ENCODE measurements at places on chromosomes 16 and 17.

DNA sequence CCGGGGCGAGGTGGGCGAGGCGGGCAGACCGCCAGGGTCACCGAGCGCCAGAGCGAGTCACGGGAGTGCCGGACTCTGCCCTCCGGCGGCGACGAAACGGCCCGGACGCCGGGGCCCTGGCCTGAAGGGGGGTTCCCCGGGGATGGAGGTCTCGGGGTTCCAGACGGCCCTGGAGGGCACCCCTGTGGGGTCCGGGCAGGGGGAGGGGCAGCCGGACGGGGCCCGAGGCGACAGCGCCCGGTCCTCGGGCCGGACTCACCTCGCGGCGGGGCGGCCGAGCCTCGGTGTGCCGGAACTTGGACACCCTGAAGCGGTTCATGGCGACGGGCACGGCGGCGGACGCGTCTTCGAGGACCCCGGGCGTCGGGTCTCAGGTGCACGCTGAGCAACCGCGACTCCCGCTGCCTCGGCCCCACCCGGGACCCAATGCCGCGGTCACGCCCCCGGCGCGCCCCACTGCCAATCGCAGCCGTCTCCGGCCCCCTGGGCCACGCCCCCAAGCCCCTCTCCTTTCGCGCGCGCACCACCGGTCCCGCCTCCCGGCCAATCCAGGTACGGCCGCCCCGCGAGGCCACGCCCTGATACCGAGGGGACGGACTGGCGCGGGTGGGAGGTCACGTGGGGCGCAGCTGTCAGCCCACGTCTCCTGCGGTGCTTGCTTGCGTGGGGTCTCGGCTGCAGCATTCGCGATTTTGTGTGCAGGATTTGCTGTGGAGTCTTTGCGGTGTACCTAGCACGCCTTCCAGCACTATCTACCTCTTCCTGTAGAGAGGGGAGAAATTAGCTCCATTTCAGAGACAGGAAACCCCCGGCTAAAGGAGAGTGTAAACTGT lies at the start of gene CORO7:
Gene CORO7 (minus strand): TSS at position 397 of the 833 bp plus-strand sequence. CDS start 78 bp downstream, at position 319.
- DNase-seq = peak; percentile 99

- no peak for DNase-seq
Measured at GRCh38 chr16:84817613-84818012, 2.2 kb upstream of the CRISPLD2 start.

DNA sequence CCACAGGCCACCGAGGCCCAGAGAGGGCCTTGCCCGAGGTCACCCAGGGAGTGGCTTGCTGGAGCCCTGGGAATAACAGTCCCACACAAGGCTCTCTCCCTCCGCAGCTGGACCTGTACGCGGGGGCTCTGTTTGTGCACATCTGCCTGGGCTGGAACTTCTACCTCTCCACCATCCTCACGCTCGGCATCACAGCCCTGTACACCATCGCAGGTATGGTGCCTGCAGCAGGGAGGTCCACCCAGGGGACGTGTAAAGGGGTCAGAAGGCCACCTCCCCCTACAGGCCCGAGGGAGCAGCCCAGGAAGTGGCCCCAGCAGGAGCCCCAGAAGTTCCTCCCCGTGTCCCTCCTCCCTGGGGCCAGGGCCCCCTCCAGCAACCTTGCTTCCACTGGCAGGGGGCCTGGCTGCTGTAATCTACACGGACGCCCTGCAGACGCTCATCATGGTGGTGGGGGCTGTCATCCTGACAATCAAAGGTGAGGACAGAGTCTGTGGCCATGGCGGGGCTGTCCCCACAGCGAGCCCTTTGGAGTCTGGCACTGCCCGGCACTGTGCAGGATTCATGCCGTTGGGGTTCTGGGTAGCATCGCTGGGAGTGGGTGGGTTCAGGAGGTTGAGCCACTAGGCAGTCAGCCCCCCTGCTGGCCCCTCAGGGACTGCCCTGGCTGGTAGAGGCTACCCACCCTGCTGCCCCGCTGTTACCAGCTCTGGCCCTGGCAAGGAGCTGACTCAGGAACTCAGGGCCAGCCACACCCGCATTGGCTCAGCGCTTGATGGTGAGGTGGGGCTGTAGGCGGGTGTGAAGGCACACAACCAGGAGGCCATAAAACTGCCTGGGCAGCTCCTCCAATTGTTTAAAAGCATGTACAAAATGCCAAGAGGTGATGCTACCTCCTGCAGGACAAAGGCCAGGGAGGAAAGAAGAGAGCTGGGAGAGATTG lies 17.3 kb downstream of the SLC5A10 start:
- no peak for DNase-seq

GRCh38 chr17:9705745-9706144 lies 60.4 kb downstream of the USP43 start:
- DNase-seq = no peak

- no peak for DNase-seq
Measured at GRCh38 chr17:51016099-51016498, 104.6 kb downstream of the SPAG9 start.

GRCh38 chr16:12618515-12618914 lies 185.2 kb downstream of the CPPED1 start:
- no peak for DNase-seq

DNA sequence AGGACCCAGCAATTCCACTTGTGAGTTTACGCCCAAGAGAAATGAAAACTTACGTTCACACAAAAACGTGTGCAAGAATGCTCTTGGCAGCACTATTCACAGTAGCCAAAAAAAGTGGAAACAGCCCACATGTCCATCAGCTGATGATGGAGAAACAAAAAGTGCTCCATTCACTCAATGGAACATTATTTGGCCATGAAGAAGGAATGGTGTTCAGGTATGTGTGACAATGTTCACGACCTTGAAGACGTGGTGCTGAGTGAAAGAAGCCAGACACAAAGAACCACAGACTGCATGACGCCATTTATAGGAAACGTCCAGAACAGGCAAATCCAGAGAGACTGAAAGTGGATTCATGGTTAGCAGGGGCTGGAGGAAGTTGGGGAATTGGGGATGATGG lies 84.9 kb downstream of the ZDHHC7 start:
- DNase-seq = no peak

GRCh38 chr16:67969254-67970039 lies 1.0 kb upstream of the SLC12A4 start:
- no peak for DNase-seq

GRCh38 chr17:68711858-68712257 lies 110.7 kb upstream of the FAM20A start:
- DNase-seq = no peak

- DNase-seq = no peak
Measured at GRCh38 chr17:48575673-48576478, 2.3 kb downstream of the HOXB4 start.

GRCh38 chr17:65558311-65558682 lies 3.2 kb downstream of the AXIN2 start:
- no peak for DNase-seq

DNA sequence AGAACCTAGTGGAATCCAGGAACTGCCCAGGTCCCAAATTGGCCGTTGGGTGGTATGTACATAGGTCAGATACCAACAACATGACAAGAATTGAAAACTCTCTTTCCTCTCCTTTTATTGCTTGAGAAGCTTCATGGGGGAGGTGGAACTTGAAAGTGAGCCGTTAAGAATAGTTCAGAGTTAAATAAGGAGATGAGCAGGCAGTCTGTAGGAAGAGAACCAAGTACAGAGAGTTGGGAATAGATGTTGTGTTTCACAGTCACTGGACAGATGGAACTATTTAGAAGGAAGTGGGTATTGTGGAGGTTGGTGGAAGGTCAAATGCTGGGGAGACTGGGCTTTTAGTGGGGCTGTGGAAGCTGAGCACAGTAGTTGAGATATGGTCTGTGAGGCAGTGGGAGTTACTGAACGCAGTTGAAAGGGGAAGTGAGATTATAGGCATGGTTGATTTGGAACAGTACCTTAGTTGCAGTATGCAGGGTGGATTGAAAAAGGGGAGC lies 26.4 kb downstream of the ARHGAP44 start:
- no peak for DNase-seq

DNA sequence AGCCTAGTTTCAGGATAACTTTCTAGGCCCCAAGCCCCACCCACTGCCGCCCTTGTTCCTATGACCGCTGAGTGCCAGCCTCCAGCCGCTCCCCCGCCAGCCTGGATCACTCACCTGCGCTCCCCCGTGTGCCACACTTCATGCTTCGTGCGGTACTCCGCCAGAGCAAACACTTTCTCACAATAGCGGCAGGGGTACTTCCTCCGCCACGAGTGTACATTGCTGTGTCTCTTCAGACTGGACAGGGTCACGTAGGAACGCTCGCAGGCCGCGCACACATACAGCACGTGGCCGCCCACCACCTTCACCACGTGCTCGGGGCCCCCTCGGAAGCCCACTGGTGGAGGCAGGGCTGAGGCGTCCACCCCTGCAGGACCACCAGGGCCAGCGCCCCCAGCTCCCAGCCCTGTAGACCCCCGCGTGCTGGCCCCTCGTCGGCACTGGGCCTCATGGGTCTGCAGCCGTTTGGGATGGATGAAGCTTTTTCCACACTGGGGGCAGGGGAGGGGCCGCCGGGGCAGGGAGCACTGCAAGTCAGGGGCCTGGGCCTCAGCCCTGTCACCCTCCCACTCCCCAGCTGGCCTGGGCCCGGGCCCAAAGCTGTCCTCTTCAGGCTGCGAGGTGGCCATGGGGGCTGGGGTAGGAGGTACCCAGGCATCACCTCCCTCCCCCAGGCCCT lies 13.7 kb downstream of the ZBTB4 start:
- no peak for DNase-seq

GRCh38 chr16:88754109-88754911 lies 30.7 kb downstream of the PIEZO1 start:
- DNase-seq = no peak

DNA sequence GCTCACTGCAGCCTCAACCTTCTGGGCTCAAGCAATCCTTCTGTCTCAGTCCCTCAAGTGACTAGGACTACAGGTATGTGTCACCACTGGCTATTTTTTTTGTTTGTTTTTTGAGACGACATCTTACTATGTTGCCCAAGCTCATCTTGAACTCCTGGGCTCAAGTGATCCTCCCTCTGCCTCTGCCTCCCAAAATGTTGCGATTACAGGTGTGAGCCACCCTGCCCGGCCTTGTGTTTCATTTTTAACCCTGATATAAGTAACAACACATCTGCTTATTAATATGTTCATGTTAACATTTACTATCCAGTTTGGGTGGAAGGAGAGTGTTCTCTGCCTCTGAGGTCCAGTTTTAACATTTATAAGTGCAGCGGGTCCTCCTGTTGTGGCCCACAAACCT lies 3.1 kb downstream of the FAM20A start:
- no peak for DNase-seq

GRCh38 chr16:85136213-85136701 lies 24.0 kb upstream of the CIBAR2 start:
- DNase-seq = no peak

DNA sequence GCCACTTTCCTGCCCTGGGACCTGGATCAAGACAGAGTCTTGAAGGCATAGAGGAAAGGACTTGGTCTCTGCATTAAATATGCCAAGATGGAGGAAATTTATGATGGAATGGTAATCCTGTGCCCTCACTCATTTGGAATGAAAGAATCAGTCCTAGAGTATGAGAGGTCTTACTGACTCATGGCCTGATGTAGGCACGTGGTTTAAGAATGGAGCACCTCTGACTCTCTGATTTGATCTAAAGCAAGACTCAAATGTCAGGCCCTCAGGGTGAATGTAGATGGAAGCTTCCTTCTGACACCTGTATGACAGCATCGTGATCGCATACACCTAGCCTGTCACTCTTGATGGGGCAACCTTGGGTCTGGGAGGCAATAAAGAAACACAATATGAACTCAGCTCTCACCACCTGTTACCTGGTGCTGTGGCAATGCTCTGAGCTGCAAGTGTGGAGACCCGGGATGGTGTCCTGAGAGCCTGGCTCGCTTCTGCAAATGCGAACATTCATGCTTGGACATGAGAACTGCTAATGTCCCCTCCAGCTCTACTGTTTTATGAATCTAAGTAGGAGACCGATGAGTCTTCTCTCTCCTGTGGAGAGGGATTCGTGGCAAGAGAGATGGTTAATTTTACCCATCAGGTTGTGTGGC lies 229.9 kb downstream of the ABCC12 start:
- no peak for DNase-seq

- DNase-seq = no peak
Measured at GRCh38 chr17:57407287-57408070, 151.2 kb downstream of the MSI2 start.

DNA sequence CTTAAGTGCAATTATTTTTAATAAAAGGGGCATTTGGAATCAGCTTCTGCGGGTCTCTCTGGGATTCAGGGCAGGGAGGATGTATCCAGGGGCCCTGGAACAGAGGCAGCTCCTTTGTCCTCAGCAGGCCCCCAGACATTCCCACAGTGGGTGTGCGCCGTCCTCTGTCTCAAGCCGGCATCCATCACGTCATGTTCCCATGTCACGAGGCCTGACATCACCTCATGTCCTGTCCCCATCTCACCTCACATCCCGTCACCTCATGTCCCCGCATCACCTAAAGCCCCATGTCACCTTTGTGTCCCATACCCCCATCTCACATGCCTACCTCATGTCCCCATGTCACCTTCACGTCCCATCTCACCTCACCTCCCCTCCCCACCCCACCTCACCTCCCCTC lies 18.5 kb downstream of the GAA start:
- DNase-seq = no peak

- no peak for DNase-seq
Measured at GRCh38 chr16:47046726-47047523, 73.5 kb upstream of the DNAJA2 start.

- no peak for DNase-seq
Measured at GRCh38 chr16:10684511-10685151, 10.1 kb downstream of the TEKT5 start.

DNA sequence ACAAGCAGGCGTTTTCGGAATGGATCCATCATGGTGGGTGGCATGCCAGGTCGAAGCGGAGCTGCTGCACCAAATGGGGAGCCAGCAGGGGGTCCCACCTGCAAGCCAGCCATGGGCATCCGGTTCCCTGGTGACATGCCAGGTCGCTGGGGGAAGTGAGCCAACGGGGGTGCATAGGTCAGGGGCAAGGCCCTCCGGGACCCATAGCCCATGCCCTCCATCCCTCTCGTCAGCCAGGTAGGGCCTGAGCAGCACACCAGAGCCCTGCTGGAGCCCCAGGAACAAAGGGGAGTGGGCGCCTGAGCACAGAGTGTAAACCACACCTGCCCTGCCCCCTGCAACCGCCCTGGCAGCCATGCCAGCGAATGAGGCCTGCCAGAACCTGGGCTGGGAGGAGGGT lies 5.0 kb downstream of the SMARCD2 start:
- DNase-seq = no peak

GRCh38 chr17:79221597-79221996 lies 147.0 kb downstream of the ENGASE start:
- no peak for DNase-seq
